Activated naive CD4-positive, alpha-beta T cell (primary cell): ENCODE measurements at places on chromosomes 11 and 22.

- DNase-seq = no peak
Observed at GRCh38 chr11:116871248-116871647, 33.8 kb upstream of the APOA1 start.

- no peak for DNase-seq
Observed at GRCh38 chr11:35347921-35348331, 71.4 kb downstream of the SLC1A2 start.

DNA sequence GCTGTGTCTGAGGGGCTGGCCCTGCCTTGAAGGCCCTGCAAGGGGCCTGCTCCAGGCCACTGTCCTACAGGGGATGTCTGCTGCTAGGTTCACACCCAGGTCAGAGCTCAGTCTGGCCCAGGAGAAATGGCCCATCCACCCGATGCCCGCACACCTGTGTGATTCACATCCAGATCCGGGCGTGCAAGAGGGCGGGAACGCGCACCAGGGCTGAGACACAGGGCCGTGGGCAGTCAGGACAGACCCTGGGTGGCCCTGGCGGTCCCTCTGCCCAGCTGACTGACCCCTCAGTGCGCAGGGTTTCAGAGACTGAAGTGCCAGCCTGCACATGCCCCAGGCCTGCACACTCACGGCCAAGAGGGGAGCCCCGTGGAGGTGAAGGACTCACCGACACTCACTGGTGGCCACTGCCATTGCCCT is 7.4 kb downstream of the TOLLIP start:
- DNase-seq = no peak

GRCh38 chr22:35274154-35274871 is 17.0 kb downstream of the HMGXB4 start:
- DNase-seq = no peak

GRCh38 chr11:96906476-96906875 is 516.7 kb downstream of the JRKL start:
- DNase-seq = no peak

GRCh38 chr11:126268361-126268707 is 361 bp downstream of the SRPRA start:
- DNase-seq = no peak

DNA sequence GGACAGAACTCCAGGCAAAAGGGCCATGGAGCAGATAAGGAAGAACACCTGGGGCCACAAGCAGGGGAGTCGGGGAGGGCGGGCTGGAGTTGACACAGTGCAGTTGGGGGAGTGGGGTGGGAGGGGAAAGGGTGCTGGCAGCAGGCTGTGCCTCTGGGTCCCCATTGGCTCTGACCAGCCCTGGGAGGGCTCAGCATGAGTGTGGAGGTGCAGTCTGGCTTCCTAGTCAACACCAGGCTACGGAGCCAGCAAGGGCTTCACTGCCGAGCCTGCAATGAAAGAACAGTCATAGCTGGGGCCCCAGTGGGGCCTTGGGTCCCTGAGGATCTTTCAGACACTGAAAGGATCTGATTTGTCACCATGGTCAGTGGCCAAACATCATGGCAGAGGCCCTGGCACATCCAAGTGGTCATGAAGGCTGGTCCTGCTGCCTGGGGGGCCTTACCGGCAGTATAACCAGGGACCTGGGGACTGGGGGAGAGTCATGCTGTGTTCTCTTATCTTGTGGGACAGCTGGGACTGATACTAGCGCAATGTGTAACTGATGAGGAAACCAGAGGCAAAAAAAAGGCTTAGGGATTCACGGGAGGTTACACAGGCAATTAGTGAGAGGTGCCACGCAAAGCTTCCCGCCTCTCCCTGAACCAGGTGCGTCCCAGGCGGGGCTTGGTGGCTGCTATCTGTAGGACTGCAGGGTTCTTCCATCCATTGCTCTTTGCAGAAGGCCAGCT is 11.6 kb downstream of the SLC37A2 start:
- no peak for DNase-seq

DNA sequence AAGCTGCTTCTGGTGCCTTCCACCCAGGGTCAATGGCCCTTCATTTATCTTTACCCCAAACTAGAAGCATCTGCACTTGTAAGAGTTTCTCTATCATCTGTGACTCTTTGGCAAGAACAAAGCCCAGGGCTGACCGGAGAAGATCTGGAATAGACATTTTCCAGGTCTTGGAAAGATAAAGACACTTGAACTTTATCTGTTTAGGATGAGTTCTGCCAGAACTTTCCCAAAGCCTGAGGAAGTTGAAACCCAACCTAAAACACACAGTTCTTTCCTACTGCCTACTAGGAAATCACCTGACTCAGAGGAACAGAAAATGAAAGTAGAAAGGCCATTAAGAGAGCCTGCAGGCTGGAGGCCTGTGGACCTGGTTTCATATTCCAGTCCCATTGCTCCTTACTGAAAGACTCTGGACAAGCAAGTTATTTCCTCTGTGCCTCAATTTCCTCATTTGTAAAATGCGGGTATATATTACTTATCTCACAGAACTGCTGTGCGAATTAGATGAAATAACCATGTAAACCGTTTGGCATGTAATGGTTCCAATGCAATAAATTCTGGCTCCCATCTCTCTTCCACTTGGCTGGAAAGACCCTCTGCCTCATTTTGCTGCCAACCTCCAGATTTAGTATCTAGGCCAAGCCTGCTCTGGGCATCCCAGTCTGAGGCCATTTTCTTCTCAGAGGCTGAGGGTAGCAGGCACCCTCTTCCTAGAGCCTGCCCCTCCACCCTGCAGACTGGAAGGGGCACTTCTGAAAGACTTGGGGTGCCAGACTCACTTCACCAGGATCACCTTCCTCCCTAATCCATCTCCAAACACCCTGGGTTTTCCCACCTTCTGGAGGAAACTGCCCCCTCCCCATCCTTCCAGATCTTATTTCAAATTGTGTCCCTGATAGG is 1.2 kb downstream of the UBE2L6 start:
- DNase-seq = no peak

DNA sequence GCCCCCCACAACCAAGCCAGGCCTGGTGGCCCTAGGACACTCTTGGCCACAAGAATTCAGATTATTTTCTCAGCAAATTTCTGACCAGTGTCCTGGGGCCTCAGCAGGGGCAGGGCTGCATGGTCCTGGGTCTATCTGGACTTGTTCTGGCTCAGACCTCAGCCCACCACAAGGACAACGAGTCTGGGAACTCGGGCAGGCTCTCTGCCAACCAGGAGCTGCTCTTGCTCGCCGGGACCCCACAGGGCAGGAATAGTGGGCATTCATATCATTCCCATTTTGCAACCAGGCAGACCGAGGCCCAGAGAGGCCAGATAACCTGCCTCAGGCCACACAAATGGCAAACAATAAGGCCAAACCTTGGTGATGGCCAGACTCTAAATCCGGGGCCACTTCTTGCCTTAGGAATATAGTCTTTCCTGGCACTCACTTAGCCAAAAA is 75.4 kb upstream of the WNT7B start:
- DNase-seq = no peak

DNA sequence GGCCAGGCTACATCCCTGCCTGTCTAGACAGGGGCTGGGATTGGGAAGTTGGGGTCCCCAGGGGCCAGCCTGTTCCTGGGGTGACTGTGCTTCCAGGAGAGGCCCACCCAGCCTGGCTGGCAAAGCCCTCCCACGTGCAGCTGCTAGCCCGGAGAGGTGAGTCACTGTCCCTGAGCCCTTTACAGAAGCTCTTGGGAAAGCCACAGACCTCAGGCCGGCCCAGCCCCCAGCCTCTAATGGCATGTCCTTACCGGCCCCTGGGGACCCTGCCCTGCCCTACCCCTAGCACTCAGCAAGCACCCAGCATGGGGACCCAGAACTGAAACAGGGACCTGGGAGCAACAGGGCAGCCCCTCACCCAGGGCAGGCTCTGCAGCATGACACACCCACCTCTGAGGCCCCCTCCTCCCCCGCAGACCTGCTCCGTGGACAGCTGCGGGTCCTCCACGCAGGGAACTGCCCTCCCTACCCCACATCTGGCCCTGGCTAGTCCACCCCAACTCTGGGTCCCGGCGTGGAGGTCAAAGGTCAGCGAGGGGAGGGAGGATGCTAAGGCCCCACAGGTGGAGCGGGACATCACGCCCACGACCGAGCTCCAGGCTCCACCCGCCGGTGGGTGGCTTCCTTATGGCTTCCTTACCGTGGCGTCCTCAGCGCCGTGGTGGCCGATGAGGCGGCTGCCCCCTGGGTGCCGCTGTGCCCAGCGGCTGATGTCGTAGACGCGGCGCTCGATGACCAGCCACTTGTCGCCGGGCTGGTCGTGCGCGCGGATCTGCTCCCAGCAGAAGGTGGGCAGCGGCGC is 615 bp downstream of the FADS3 start:
- DNase-seq = no peak

- no peak for DNase-seq
Observed at GRCh38 chr22:44555046-44555445, 57.0 kb upstream of the RTL6 start.

GRCh38 chr11:123469089-123469488 is 39.0 kb downstream of the GRAMD1B start:
- no peak for DNase-seq

DNA sequence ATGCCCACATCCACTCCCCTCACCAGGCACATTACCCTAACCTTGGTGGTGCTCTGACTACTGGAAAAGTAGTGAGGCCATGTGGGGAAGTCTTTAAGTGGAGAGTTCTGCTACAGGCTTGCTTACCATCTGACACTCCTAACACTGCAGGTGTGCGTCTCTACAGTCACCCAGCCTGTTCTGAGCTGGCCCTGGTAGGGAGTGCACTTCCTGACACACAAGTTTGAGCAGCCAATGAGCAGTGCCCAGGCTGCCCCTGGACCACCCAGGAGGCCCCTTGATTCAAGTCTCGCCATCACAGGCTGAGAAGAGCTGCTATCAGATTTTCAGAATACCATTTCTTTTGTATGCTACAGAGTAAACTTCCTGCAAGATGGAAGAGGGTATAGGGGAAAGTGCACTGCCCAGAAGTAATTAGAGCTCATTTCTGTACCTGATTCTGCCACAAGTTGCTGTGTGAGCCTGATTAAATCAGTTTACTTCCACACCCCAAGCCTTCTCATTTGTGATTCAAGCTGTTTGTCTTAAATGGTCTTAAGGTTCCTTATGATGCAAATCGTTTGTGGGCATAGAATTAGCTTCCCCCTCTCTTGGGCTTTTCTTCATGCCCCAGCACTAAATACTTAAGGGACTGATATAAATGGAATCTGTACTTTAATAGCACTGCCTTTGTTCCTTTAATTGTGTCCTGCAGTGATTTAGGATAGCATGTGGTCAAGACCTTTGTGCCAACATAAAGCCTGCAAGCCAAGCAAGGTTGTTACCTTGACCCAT is 22.2 kb downstream of the OPCML start:
- no peak for DNase-seq

- no peak for DNase-seq
Observed at GRCh38 chr22:48098243-48098920, 1335.9 kb downstream of the TBC1D22A start.

GRCh38 chr11:111540114-111540936 is at the start of gene LAYN:
TSS of gene LAYN (plus strand) at chr11:111540720. CDS start at chr11:111540844, 124 bp downstream.
- no peak for DNase-seq

DNA sequence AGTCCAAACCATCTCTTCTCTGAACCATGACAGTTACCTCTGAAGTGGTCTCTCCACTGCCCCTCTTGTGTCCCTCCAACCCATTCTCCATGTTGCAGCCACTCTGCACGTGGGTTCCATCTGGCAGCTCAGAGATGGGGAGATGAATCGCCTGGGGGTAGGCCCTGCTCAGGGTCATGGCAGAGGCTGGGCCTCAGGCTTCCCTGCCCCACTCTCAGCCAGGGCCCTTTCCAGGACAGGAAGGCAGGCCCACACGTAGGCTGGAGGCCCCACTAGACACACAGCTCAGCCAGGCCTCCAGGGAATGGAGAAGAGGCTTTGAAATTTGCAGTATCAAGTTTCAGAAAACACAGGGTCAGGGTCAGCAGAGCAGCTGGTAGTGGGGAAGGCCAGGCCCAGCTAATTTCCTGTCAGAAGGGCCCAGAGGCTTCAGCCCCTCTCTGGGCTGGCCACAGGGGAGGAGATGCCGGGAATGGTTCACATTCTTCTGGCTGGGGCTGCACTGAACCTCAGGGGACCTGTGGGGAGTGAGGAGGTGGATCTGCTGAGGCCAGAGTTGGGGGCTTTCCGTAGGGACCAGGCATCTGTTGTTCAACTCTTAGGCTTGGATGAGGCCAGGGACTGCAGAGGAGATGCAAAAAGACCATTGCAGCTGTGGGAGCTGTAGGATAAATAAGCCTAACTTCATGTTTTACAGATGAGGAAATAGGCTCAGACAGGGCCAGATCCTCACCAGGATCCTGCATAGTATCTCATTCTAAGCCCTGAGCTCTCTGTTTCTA is 101.6 kb downstream of the SWAP70 start:
- DNase-seq = no peak

- no peak for DNase-seq
Observed at GRCh38 chr11:107183953-107184352, 165.7 kb upstream of the GUCY1A2 start.

GRCh38 chr22:45273452-45274075 is 11.2 kb upstream of the UPK3A start:
- no peak for DNase-seq

DNA sequence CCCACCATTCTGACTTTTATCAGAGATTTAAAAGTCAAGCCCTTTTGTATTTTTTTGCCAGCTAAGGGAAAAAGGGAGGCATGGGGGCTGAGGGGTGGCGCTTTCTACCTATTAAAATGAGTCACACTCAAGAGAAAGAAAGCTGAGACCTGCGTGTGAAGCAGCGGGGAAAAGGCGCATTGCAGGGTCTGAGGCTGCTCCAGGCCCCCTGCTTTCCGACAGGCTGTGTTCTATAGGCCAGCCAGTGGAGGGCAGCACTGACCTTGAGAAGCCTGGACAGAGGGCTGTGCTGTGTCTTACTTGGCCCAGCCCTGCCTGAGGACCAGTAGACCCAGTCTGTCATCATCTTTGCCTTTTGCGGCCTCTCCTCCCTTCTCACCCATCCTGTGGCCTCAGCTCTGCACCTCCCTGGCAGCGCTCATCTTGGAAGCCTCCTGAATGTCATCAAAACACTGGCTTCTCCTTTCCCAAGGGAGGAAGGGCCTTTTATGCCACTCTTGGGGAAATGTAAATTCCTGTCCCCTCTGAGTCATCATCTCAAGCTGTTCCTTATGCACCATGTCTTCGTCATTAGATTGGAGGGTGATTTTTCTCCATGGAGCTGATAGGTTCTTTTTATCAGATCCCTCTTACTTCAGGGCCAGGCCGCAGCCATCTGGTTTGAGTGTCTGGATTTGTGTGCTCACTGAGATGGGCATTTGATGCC is 12.6 kb upstream of the MAPK8IP1 start:
- no peak for DNase-seq

- DNase-seq = no peak
Observed at GRCh38 chr11:44797886-44798606, 71.3 kb downstream of the TSPAN18 start.

DNA sequence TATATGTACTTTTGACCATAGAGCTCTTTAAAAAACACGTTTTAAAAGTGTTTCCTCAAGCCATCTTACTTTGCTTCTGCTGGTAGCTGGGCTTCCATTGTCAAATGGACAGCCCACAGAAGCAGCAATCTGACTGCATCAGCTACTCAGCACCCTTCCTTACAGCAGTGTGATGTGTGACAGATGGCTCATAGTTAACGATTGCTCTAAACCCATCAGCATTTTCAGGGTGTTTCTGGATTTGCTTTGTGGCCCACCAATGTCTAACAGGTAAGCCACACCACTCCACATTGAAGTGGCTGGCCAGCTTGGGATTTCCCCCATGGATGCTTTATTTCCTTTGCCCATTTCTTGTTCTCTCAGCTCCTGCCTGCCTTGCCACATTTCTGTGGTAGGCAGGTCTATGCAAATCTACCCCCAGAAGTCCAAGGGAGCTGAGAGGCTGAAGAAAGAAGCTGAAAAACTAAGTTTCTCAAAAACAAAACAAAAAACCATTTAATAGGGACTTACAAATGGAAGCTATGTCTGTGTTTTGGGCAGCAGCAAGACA is 7.3 kb upstream of the FAR1 start:
- no peak for DNase-seq
